ENCODE measurements at places on chromosomes 2 and 18.

DNA sequence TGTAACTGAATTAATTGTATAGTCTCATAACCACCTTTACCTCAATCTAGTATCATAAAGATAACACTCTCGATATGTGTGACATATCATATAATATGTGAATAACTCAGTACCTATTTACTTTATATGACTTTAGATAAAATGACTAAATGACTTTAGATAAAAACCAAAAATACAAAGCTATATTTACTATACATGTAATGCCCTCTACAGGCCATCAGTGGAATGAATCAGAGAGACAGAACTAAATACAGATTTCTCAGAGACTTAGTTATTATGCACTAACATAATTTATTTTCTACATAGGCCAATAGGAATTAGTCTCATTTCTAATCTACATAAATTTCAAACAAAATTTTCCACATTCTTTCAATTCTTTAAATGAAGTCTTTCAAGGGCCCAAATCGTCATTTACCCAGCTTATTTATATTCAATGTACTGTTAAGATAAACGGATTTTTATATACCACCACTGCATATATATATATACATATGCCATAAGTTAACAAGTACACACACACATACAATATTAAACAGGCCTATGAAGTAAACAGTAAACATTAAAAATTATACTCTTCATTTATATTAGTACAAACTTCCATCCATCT, 219.9 kb downstream of the EXOC6B start:
- DNase-seq: peak; percentile 24

GRCh38 chr2:191462370-191462769, 215.6 kb upstream of the NABP1 start:
- no peak for DNase-seq

DNA sequence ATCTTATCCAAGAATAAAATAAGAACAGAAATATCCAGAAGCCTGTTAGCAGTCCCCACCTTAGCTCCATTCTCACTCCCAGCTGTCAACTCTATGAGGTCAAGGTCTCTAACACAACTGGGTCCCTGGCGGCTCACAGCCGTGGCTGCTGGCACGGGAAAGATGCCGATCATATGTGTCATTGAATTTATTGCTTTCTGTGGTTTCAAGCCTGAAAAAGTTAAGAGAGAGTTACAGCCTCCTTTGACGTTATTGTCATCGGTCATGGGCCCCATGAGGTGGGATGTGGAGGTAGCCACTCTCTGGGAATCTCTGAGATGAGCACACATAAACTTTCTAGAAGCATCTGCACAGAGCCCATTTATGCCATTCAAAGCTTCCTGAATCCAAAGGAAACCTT, 28.7 kb upstream of the CABLES1 start:
- DNase-seq: peak; percentile 96

DNA sequence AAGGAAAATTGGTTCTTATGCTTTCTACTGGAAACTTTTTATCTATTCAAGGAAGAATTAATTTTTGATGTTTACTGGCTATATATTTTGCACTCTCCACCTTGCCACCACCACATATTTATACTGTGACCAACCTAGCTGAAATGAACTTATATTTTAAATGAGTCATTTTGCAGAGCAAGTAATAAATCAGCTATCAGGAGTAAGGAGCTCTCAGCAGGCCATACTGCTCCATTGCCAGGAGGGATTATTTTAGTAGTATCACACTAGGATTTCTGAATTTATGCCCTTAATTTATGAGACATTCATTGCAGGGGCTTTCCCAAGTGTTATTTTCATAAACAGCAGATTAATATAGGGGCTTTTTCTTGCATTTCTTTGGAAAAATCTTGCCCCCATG, 125.8 kb upstream of the CYP1B1 start:
- no peak for DNase-seq

GRCh38 chr2:46850742-46851141, 64.9 kb downstream of the MCFD2 start:
- peak; percentile 82 for DNase-seq

DNA sequence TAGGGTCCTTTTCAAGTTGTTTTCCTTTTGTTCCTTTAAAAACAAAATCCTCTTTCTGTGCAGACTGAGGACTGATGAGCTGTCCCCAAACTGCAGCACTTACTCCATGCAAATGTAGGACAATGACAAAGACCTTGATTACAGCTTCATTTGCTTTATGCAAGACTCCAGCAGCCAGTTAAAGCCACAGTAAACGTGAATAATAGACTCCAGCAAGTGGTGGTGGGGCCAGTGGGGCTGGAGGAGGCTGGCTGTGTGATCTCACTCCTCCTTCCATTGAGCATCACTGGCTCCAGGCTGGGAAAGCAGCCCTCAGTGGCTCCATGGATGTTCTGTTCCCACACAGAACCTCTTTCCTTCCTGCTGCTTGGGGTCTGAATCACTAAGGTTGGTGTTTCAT, 306.0 kb upstream of the CELF4 start:
- no peak for DNase-seq

DNA sequence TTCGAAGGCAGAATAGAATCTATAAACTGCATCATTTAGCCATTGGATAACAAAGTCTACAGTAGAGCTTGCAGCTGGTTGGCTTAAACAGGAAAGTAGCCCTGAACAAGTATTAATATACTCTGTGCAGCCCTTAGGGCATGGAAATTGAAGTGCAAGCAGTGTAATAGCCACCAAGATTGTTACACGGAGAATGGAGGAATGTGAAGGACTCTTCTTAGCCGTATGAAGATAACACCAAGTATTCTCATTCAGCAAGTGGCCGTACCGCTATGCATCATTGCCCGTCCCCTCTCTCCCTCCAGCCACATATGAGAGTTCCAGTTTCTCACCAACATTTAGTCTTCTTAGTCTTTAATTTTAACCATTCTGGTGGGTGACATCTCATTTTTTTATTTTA, 40.5 kb downstream of the ANKRD12 start:
- DNase-seq: no peak

- no peak for DNase-seq
Observed at GRCh38 chr2:176003958-176004357, 1.9 kb upstream of the LNPK start.

GRCh38 chr2:178452334-178452733, 1.2 kb downstream of the PJVK start:
- no peak for DNase-seq

- DNase-seq: no peak
Observed at GRCh38 chr2:164792316-164793170, 49.1 kb downstream of the COBLL1 start.

- peak; percentile 20 for DNase-seq
Observed at GRCh38 chr2:219252900-219253752, at the start of gene TUBA4B. Gene TUBA4B, plus strand, starts transcription at chr2:219253243. Its CDS starts 165 bp downstream, at chr2:219253408.
